ENCODE measurements at places on chromosomes 5 and 9.

GRCh38 chr5:36769129-36769770 is 107.3 kb upstream of the NIPBL start:
- no peak for DNase-seq

- DNase-seq, result no peak
Observed at GRCh38 chr5:180391276-180391675, 38.1 kb upstream of the GFPT2 start.

- no peak for DNase-seq
Observed at GRCh38 chr5:37553720-37554404, 174.7 kb downstream of the WDR70 start.

- no peak for DNase-seq
Observed at GRCh38 chr5:107402434-107403227, 268.1 kb downstream of the EFNA5 start.

GRCh38 chr5:2387250-2387633 is 364.2 kb downstream of the IRX2 start:
- no peak for DNase-seq

All from Jurkat, Clone E6-1 (cell line).